ENCODE measurements at places on chromosomes 3 and 15.
A peak's percentile ranks its signal among the peaks of the same experiment; 100 is the strongest.

- DNase-seq: no peak
These were observed 169.7 kb downstream of the ANXA2 start for GRCh38 chr15:60228101-60228500.

- no peak for DNase-seq
These were observed 117.4 kb upstream of the ZBED2 start for GRCh38 chr3:111712294-111713167.

DNA sequence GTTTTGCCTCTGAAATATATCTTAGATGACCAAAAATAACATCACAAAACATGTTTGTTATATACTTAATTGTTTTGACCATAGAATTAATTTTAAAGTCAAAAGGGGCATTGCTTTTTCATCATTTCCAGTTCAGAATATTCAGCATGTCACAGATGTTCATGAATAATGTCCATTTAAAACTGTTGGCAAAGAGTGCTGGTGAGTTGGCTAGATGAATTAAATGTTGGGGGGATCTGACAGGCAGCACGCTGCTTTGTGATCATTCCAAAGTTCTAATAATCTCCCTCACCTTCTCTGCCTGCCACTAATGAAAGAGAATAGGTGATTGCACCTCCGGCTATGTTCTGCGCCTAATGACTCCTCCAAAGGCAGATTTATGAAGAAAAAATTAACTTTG, 139.2 kb upstream of the MLF1 start:
- no peak for DNase-seq

GRCh38 chr3:12440927-12441714, 43.2 kb upstream of the TSEN2 start:
- DNase-seq: no peak

- peak; percentile 52 for DNase-seq
These were observed 236.7 kb downstream of the ADAMTS17 start for GRCh38 chr15:100105101-100105500.

DNA sequence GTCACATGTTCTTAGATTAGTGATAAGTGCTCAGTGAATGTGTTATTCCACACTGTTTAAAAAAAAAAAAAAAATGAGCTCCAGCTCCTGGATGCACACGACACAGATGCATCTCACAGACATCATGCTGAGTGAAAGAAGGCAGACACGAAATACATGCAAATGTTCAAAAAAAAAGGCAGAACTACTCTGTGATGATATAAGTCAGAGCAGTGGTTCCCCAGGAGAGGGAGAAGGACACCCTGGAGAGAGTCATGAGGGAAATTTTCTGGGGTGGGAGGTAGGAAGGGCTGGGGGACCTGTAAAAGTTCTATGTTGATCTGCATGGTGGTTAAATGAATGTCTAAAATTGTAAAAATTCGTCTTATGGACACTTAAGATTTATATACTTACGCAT, 4.3 kb downstream of the CSRNP1 start:
- no peak for DNase-seq

DNA sequence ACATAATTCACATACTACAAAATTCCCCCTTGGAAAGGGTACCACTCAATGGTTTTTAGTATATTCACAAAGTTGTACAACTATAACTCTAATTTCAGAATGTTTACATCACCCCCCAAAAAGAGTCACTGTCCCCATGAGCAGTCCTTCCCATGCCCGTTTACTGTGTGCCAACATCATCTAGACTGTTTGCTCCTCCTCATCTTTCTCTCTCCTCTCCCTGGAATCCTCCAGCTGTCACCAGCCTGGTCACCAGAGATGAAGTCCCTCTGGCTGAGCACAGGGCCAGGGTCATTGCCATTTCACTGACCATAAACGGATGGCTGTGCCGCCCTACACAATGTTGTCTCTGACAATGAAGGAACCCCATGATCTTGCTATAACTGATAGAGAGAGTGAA, 45.2 kb downstream of the C2CD4B start:
- DNase-seq: no peak

- no peak for DNase-seq
These were observed 43.6 kb downstream of the RBPMS2 start for GRCh38 chr15:64731805-64732151.

DNA sequence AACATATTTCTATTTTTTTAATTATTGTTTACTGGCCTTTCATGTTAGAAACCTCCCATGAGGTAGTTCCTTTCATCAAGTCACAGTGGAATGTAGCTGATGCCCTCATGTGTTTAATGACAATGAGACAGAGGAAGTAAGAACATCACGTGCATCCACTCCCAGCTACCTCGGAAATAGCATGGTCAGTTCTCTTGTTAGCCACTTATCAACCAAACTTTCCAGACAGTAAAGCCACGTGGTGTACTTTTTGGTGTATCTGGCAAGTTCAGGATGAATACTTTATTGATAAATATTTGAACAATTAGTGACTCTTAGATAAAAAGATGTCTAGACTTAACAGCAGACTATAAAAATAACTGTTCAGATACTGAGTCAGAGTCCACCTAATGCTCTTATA, 781.7 kb downstream of the MECOM start:
- DNase-seq: no peak

GRCh38 chr3:72186400-72186855, 401.5 kb upstream of the PROK2 start:
- DNase-seq: no peak

- no peak for DNase-seq
These were observed 54.8 kb downstream of the LIPC start for GRCh38 chr15:58486564-58486963.

- DNase-seq: no peak
These were observed 101.0 kb downstream of the ATG7 start for GRCh38 chr3:11373235-11373634.

- peak; percentile 30 for DNase-seq
These were observed 56.8 kb downstream of the CPN2 start for GRCh38 chr3:194294199-194294894.

DNA sequence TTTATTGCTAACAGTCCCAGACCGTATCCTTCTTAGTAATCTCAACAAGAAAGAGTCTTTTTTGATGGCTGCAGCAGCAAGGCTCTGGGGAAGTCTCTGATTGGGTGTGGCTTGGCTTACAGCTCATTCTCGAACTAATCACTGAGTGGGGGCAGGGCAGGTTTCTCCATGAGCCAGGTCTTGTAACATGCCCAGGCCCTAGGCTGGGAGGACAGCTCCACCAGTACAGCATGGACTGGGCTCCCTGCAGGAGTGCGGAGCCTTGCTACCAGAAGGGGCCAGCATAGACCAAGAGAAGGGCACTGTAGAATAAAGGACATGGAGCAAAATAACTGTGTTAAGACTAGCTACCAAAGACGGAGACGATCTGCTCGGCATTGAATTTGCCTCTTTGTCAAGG, 7.2 kb downstream of the CD276 start:
- peak; percentile 87 for DNase-seq

- DNase-seq: no peak
These were observed 665.6 kb upstream of the CCDC54 start for GRCh38 chr3:106711650-106712049.

DNA sequence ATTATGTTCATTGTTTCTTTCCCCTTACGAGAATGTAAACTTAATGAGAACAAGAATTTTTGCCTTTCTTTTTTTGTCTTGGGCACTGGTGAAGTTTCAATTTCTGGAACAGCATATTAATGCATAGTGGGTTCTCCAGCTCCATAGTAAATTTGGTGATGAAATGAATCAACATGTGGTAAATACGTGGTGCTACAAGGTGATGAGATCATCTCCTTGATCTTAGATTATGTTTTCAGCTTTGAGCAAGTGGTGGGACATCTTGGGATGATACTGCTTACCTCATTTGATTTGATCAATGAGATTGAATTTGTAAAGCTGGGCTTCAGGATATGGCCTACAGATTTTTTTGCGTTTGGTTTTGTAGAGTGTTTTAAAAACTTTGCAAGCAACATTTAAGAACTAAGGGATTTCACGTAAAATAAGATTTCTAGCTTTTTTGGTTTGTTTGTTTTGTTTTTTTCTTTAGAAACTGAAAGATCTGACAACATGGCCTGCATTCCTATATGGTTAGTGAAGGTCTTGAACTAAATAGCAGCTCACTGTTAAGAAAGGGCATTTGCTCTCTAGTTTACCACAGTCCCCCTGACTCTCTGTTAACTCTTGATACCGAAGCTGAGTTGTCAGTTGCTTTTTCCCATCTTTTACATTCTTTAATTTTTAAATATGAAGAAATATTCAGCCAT, 45.6 kb downstream of the FNDC3B start:
- no peak for DNase-seq

DNA sequence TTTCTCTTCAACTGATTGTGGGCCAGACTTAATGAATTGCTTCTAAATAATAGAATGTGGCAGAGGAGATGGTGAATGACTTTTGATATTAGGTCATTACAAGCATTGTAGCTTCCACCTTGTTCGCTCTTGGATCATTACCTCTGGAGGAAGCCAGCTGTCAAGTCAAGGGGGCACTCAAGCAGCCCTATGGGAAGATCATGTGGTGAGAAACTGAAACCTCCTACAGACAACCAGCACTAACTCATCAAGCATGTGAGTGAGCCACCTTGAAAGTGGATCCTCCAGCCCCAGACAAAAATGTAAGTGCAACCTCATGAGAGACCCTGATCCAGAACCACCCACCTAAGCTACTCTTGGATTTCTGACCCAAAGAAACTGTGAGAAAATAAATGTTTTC, 109.8 kb upstream of the TBC1D5 start:
- no peak for DNase-seq

DNA sequence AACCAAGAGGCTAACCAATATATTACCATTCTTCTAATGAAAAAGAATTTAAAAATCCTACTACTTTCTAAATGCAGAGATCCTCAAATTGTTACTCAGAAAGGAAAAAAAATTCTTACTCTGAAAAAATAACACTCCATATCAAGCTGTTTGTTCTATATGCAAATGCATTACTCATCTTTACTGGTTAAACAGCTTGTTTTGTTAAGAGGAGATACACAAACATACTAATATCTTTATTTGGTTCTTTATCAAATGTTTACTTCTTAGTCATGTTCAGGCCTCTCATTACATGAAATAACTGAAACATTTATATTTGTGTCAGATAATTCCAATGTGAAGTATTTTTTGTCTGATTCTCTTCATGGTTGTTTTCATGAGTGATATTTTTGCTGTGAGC, 146.8 kb downstream of the PCCB start:
- DNase-seq: no peak

- DNase-seq: no peak
These were observed 8.9 kb downstream of the GYG1 start for GRCh38 chr3:149000206-149000745.

DNA sequence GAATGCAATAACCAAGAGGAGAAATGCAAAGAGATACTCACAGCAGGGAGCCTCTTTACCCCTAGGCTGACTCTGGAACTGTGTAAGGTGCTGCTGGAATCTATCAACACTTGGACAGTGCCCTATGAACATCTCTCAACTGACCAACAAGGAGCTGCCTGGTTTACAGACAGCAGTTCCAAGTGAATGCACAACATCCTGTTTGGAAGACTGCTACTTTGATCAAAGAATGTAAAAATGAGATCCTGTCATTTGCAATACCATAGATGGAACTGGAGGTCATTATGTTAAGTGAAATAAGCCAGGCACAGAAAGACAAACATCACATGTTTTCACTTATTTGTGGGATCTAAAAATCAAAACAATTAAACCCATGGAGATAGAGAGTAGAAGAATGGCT, 136.3 kb downstream of the IMPG2 start:
- no peak for DNase-seq

GRCh38 chr3:160856450-160856849, 100.4 kb downstream of the PPM1L start:
- DNase-seq: no peak

GRCh38 chr3:37700466-37701248, 161.0 kb upstream of the CTDSPL start:
- DNase-seq: no peak

GRCh38 chr15:70035719-70036077, 62.0 kb downstream of the TLE3 start:
- peak; percentile 50 for DNase-seq

GRCh38 chr3:82093641-82094040, 332.2 kb upstream of the GBE1 start:
- no peak for DNase-seq

DNA sequence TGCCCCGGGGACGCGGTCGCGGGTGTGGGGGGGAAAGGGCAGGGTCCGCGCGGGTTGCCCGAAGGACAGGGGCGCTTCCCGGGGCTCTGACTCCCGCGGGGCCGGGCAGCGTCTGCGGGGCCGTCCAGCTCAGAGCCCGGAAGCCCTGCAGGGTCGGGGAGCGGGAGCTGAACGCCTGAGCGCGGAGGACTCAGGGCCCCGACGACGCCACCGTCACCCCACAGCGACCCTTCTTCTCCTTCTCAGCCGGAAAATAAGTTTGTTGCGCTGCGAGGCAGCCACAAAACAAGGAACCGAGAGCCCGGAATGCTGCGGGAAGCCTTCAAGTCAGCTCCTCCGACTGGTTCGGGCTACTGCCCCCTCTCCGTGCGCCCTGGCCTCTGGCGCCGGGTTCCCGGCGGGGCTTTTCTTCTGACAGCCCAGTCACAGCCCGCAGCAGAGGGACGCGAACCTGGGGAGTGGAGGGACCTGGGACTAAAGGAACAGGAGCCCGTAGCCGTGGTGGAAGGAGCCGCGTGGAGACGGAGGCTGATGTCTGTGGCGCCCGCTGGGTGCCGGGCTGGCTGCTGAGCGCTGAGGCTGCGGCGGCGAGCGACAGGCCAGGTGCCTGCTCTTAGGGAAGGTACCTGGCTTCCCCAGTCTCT, 484 bp downstream of the CNTN4 start:
- no peak for DNase-seq

GRCh38 chr15:44882499-44882968, 74.0 kb upstream of the TERB2 start:
- no peak for DNase-seq

DNA sequence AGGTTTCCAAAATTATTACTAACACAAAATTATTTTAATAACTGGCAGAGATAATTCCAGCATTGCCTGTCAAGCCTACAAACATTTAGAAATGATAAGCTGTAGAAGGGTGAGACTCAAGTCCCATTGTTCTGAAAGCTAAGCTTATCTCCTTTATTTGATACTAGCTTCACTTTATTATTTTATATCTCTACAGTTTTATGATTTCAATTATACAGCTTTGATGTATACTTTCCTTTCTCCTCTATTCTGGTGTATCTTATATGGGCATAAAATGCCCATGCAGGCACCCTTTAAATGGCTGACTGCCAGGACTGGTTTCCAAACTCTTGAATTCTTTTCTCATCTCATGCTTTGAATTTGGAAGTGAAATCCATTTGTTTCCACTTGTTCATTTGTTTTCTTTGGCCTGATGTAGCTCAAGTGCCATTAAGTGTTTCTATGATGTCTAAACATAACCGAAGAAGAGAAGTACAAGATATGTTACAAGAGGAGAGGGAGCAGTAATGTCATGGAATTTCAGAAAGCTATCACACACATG, 372.1 kb upstream of the ARHGEF26 start:
- DNase-seq: no peak
